ENCODE measurements at places on chromosomes 7 and 10.
A peak's percentile ranks its signal among the peaks of the same experiment; 100 is the strongest.

DNA sequence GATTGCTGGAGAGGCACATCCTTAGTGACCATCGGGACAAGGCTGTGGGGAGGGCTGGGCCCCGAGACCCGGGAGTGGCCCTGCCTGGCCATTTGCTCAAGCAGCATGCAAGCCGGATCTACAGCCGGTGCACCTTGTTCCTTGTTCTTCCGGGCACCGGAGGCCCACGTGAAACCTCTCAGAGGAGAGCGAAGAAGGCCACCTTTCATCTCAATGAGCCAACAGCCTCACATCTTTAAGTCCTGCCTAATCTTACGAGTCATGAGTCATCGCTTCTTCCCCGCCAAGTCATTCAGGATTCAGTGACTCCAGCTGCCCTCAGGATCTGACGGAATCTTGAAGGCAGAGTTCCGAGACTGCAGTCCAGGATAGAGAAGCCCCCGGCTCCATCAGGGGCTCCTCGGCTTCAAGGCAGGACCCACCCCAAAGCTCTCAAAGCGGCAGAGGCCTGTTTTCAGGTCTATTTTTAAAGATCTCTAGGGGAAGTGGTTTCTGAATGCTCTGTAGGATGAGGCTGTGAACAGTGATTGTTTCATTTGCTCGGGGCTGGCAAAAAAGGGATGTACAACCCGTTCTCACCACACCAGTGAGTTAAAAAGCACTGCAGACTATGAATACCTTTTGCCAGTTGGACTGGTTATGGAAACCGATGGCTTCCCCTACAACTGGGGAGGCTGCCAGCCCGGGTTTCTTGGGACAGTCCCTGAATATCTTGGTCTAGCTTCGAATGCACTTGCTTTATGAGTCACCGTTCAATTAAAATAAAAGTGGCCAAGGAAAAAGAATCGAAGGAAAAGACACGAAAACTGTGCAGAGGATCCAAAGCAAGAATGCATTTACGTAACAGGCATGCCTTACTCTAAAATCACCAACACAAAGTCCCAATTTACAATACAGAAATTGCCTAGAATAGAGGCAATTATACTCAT, 57.2 kb upstream of the ECHDC3 start:
- no peak for DNase-seq

DNA sequence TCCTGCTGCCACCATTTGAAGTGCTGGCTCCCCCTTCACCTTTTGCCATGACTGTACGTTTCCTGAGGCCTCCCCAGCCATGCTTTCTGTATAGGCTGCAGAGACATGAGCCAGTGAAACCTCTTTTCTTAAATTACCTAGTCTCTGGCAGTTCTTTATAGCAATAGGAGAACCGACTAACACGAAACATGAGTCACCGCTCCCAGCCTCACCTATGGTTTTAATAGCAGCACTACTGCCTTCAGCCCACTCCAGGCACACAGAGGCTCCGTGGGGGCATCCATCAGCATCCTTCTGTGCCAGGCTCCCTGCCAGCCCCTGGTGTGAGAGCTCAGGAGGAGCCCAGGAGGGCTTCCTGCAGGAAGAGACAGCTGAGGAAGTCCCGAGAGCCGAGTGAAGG, 5.5 kb upstream of the ZNF316 start:
- no peak for DNase-seq

DNA sequence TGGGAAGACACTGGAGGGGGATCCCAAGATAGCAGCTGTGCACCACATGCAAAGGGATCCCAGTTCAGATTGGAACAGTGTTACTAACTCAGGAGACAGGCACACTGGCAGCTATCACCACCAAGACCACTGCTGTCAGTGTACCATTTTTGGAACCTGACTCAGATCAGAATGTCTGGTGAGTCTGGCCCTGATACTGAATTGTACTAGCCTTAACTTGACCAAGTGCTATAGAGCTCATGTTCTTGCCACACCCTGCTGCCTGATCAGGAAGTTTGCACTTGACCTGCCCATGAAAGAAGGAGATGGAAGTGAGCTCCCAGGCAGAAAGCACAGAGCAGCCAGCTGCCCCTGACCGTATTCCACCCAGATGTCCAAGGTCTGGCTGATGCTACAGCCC, 4.8 kb upstream of the PRRT4 start:
- no peak for DNase-seq

DNA sequence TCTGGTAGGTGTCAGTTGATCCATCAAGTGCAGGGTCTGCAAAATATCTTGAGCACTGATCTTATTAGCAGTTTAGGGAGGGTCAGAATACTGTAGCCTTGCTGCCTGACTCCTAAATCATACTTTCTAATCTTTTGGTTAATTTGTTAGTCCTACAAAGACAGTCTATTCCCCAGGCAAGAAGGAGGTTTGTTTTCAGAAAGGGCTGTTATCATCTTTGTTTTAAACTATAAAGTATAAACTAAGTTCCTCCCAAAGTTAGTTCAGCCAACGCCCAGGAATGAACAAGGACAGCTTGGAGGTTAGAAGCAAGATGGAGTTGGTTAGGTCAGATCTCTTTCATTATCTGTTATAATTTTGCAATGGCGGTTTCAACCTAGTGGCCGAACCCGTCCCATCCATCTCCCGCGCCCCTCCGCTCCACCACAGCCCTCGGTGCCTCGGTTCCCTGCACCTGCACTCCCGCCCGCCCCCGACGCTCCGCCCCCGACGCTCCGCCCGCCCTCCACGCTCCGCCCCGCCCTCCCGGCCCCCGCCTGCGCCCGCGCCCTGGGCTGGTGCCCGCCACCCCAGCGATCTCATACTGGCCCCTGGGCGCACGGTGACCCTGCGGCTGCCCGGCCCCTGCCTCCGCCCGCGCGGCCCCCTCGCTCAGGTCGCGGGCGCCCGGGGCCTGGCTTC, at the start of gene ADCK2:
ADCK2 (plus strand) TSS at position 564 of the 681 bp plus-strand sequence. CDS start 386 bp downstream, outside the sequence.
- DNase-seq: peak; percentile 77

DNA sequence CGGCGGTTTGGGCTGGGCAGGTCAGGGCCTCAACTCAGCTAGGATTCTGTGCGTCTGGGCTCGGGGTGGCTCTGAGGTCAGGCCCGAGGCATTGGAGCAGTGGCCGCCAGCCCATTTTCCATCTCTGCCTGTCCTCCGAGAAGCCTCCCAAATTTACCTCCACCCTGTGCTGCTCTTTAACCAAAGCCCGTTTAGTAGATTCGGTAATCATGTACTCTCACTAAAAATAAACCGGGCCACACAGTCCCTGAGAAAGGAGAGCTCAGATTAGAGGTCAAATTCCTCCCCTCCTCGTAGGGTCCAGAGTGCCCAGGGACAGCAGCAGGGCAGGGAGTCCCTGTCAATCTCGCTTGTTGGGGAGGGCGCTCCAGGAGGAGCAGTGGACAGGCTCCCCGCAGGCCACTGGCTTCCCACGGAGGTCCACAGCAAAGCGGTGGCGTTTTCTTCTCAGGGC, 88.7 kb upstream of the CHST15 start:
- DNase-seq: no peak
